ENCODE measurements at places on chromosomes 11 and 22.

DNA sequence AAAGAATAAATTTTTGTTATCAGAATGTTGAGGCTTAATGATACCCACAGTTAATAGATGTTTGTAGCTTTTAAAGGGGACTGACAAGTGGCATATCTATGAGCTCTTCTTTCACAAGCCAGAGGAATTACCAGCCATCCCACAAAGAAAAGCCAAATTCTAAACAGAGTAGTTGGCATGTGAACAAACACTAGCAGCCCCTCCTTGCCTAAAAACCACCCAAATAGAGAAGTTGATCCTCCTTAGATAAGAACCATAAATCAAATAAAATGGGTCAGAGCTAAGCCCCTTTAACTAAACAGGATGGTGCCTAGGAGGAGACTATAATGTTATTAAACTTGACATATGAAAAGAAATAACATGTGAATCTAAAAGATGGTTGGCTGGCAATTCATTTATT, 11.4 kb downstream of the LPXN start:
- H3K4me3 ChIP-seq = no peak overlapping the region
- H3K27me3 ChIP-seq = no peaks in the 10 kb centered on the region
- no peak overlapping the region for H3K27ac ChIP-seq
- peaks cover 28% of the 10 kb centered on the region for H3K4me1 ChIP-seq

GRCh38 chr22:30132290-30132996, 52.2 kb downstream of the HORMAD2 start:
- H3K27me3 ChIP-seq = no peaks in the 10 kb centered on the region
- no peak overlapping the region for H3K4me3 ChIP-seq
- no peaks in the 10 kb centered on the region for H3K4me1 ChIP-seq
- H3K36me3 ChIP-seq = no peaks in the 10 kb centered on the region
- H3K27ac ChIP-seq = no peak overlapping the region
- no peak for DNase-seq

DNA sequence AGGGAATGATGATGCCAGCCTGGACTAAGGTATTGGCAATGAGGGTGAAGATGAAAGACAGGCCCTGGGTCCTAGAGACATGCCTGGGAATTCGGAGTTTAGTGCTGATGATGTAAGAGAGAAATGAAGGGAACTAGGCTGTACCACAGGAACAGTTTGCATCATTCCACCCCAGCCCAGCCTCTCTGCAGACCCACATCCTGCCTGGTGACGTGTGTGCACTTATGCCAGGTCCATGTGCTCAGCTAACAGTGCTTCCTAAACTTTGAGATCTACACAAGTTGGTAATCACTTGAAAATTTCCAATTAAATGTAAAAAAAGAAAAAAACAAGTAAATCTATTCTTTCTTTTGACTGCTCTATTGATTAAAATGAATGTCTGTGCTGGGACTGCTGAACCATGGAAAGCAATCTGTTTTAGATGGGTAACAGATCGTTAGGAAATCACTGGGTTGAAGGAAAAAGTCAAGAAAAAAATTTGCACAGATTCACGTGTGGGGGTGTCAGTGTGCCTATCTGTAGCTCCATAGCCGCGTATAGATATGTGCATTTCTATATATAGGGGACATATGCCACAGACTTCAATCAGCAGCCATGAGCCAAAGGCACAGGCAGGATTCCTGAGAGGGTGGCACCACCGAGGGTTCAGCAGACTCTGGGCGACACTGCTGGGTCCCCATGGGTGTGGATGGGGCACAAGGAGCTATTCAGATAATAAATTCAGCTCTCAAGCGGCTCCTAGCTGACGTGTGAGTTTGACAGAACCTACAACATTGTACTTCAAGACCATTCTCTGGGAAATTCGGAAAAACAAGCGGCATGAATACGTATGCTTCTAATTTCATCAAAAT, 131.1 kb upstream of the OPCML start:
- H3K27ac ChIP-seq = no peak overlapping the region
- no peak for DNase-seq
- H3K36me3 ChIP-seq = no peaks in the 10 kb centered on the region
- H3K4me1 ChIP-seq = no peaks in the 10 kb centered on the region

DNA sequence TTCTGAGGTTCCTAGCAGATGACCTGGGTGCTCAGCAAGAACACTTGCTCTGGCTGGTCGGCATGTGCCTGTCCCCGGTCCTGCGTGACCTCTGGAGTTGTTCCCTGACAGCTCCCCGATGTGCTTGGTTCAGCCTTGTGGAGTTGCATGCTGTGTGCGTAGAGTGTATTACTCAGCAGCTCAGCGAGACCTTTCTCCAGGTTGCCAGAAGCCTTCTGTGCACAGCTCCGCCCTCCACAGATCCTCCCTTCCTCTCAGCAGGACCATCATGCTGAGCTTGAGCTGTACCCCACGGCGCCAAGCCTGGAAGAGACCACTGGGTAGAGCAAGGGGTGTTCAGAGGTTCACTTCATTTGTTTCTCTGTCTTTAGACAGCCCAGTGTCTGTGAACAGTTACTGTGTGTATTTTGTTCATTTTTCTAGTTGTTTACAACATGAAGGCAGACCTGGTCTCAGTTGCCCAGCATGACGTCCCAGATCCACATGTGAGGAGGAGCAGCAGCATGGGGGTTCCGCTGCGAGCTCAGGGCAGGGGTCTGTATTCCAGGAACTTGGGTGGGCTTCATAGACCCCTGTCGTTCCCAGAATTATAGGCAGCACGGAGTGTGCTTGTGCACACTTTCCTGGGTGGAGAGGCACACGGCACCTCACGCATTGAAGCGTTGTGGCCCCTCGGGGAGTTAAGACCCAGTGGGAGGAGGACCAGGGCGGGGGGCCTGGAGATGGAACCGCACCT, 148.6 kb downstream of the IGLL1 start:
- H3K27me3 ChIP-seq = no peaks in the 10 kb centered on the region
- H3K36me3 ChIP-seq = no peaks in the 10 kb centered on the region
- no peak overlapping the region for H3K27ac ChIP-seq

DNA sequence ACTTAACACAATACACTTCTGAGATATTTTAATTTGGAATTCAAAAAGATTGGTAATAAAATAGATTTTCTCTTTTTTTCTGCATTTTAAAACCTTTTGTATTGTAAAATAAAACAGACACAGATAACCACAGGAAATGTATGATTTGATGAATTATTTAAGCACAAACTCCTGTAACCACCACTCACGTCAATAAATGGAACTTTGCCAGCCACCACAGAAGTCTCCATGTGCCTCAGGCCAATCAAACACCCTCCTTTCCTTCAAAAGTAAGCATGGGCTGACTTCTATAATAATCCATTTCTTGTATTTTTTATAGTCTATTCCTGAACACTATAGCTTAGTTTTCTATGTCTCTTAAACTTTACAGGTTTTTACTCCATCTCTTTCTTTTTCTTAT, 721.7 kb downstream of the DLG2 start:
- no peaks in the 10 kb centered on the region for H3K36me3 ChIP-seq
- no peaks in the 10 kb centered on the region for H3K27me3 ChIP-seq
- H3K27ac ChIP-seq = no peak overlapping the region
- H3K4me3 ChIP-seq = no peak overlapping the region
- no peaks in the 10 kb centered on the region for H3K4me1 ChIP-seq
- DNase-seq = no peak

DNA sequence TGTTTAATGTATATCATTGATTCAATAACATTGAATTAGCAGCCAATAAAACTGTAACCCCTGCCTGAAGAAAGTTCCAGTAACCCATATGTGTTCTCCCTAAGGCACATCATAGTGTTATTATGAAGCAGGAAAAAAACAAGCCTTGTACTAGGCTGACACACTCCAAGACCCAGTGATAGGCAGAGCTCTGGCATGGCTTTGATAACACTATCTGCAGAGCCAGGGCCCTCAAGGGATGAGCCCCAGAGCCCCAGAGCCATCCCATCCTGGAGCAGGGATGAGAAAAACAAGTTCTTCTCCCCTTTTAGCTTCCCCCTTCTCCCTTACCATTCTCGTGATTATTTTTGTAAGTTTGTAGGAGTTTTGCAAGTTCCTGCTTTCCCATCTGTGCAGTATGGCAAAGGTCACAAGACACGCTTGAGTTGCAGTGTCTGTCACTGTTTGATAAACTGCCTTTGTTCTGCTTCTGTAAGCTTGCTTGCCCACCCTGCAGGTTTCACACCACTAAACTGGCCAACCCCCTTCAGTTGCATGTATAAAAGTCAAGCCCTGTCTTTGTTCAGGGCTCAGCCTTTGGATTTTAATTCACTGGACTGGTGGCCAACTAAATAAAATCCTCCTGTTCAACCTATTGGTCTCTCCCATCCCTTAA, 22.3 kb upstream of the GUCY1A2 start:
- H3K27me3 ChIP-seq = no peaks in the 10 kb centered on the region
- no peak overlapping the region for H3K4me3 ChIP-seq
- H3K4me1 ChIP-seq = no peaks in the 10 kb centered on the region
- no peak for DNase-seq
- no peak overlapping the region for H3K27ac ChIP-seq

DNA sequence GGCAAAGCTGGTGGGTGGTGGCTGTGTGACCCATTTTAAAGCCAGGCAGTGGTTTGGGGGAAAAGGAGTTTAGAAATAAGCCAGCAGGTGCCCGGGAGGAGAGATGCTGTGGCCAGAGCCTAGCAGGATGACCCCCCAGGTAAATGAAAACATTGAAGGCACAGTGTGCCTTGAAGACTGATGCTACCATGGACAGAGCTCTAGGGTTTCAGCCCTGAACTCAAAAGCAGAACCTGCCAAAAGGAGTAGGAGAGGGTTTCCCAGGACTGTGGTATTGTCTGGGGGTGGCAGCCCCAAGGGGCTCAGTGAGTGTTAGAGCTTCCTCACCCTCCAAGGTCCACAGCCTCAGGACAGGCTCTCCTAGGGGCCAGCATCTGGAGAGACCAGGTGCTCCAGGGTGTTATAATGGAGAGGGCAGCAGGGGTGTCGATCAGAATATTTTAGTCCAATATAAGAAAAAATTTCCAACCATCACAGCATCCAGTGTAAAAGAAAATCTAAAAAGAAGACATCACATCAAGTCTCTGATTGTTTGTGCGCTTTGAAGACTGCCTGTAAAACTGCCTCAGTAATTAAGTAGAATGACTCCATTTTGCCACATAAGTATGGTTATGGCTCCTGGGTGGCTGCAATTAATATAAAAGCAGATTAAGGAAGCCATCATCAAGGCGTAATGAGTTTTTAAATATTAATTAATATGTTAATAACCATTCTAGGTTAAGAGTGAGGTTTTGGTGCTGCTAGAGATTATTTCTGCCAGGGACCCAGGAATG, 88.6 kb upstream of the LMO1 start:
- H3K27ac ChIP-seq = no peak overlapping the region
- H3K27me3 ChIP-seq = no peaks in the 10 kb centered on the region
- H3K36me3 ChIP-seq = no peaks in the 10 kb centered on the region
- H3K4me3 ChIP-seq = no peak overlapping the region
- DNase-seq = no peak
- H3K4me1 ChIP-seq = no peaks in the 10 kb centered on the region
